ENCODE measurements at places on chromosomes 1 and 21.

- DNase-seq: no peak
These were observed 25.2 kb downstream of the WNT3A start for GRCh38 chr1:228032041-228032440.

- no peak for DNase-seq
These were observed 47.4 kb upstream of the ACTRT2 start for GRCh38 chr1:2973601-2974593.

GRCh38 chr1:231395076-231395997 is 26.8 kb downstream of the EGLN1 start:
- DNase-seq: no peak

- no peak for DNase-seq
These were observed 198.6 kb downstream of the PTPRC start for GRCh38 chr1:198837278-198838021.

GRCh38 chr1:21260405-21261125 is 29.7 kb downstream of the ECE1 start:
- no peak for DNase-seq

- no peak for DNase-seq
These were observed 231.3 kb upstream of the VAMP3 start for GRCh38 chr1:7539769-7540175.

DNA sequence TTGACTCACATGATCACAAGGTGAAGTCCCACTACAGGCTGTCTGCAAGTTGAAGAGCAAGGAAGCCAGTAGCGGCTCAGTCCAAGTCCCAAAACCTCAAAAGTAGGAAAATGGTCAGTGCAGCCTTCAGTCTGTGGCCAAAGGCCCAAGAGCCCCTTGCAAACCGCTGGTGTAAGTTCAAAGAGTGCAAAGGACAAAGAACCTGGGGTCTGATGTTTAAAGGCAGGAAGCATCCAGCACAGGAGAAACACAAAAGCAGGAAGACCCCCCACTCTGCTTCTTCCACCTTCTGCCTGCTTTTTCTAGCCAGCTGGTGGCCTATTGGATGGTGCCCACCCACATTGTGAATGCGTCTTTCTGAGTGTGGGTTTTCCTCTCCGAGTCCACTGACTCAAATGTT is 2222.6 kb downstream of the MRPL39 start:
- no peak for DNase-seq

DNA sequence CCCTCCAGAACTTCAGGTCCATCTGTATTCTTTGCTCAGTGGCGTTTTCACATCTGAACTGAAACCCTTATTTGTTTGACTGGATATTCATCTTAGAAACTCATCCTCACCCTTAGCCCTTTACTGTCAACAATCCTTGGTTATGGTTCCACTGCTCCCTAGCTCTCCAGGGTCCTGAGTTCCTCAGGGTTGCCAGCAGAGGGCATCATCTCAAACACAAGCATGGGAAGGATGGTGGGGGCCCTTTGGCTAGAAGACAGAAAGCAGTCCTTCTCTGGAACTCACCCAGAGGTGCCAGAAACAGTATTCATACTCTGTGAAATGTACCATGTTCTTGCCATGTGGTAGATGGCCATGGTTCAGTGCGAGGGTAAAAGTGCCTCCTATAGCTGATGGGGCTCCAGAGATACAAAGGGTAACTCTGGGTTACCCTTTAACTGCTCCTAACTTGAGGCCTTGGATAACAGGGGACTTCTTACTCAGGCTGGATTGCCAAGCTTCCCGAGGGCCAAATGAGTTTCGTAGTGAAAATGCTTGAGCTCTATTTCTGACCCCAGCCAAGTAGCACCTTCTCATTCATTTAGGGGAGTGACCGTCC is 11.3 kb downstream of the NCSTN start:
- DNase-seq: no peak

GRCh38 chr1:209999005-209999404 is 61.0 kb downstream of the SYT14 start:
- no peak for DNase-seq

- no peak for DNase-seq
These were observed 385.2 kb upstream of the POU3F1 start for GRCh38 chr1:38431535-38432376.
